ENCODE measurements at places on chromosomes 12 and 14.

GRCh38 chr12:19402743-19403431 is 36.4 kb upstream of the AEBP2 start:
- DNase-seq: peak; percentile 11

- no peak for DNase-seq
These were observed 328.6 kb downstream of the PCNX1 start for GRCh38 chr14:71235875-71236274.

DNA sequence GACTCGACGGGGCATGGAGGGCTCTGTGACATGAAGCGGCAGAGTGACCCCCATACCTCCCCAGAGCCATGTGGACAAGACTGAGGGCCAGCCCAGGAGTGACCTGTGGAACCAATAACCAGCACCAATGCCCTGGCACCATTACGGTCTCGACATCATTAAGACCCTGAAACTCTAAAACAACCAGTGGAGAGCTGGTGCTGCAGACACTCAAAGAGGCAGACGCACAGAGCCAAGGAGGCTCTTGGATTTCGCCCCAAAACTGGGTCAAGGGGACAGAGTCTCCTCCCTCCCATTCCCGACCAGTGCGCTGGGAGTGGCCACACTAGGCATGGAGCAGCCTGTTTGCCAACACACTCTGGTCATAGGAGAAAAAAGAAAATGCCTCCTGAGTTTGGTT is 41.6 kb upstream of the VASH1 start:
- no peak for DNase-seq

GRCh38 chr12:68482014-68482413 is 128.7 kb upstream of the RAP1B start:
- no peak for DNase-seq

- no peak for DNase-seq
These were observed 41.0 kb upstream of the KCNJ8 start for GRCh38 chr12:21815306-21816062.

DNA sequence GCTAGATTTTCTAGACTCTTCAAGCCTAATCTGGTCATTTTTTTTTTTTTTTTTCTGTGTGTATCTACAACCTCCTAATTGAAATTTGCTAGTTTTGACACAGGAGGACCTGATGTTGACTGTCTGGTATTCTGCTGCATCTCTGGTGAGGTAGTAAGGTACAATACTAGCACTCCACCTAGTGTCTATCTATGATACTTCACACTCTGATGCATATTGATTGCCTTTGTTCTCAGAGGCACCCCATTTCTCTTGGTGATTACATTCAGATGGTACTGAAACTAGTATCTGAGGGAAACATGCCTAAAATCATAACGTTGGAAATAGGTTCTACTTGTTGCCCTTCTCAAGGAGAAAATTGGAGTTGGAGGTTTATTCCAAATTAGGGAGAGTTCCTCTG is 930.5 kb upstream of the NOVA1 start:
- DNase-seq: no peak

- no peak for DNase-seq
These were observed 1362.8 kb upstream of the SEL1L start for GRCh38 chr14:82896476-82896875.

DNA sequence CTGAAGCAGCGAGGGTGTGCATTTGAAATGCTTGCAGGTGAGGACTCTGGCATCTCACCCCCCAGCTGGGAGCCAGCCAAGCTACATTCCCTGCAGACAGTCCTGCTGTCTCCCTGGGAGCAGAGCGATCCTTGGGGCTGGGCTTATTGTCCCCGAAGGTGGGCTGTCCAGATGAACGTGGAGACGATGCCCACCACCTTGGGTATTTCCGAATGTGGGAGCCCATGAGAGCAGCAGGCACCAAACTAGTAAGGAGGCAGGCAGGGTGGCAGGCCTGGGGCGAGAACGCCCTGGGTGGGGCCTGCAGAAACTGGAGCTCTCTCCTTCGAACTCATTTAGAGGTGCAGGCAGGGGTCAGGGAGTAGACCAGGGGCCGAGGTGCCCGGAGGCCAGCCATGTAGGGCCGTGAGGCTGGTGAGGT is 18.5 kb downstream of the ZBTB42 start:
- no peak for DNase-seq

GRCh38 chr12:19415563-19415962 is 23.7 kb upstream of the AEBP2 start:
- DNase-seq: no peak

DNA sequence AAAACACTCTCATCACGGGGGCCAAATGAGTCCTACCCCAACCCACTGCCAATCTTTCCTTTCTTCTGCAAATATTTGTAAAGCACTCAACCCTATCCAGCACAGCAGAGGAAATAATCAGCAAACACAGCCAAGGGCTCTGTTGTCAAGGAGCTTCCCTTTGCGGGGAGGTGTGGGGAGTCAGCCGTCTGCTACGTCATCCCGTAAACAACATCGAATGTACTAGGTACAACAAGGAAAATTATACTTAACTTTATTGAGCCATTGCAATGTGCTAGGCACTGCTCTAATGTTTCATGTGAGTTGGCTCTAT is 22.8 kb downstream of the TMEM63C start:
- DNase-seq: no peak

Data from EL (cell line).